ENCODE measurements at places on chromosomes 11 and 22.

GRCh38 chr22:44145544-44145943, 35.2 kb upstream of the PARVG start:
- DNase-seq, result no peak

DNA sequence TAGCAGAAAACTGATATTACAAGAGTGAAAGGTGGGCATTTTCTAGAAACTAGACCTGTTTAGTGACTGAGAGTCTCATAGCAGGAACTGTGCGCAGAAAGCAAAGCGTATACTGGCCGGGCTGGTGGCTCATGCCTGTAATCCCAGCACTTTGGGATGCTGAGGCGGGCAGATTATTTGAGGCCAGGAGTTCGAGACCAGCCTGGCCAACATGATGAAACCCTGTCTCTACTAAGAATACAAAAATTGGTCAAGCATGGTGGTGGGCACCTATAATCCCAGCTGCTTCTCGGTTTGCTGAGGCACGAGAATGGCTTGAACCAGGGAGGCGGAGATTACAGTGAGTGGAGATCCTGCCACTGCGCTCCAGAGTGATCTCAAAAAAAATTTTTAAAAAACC, 1.8 kb upstream of the NUP98 start:
- DNase-seq, result no peak

GRCh38 chr11:9003573-9004182, at the start of gene NRIP3:
TSS of gene NRIP3 (minus strand) at chr11:9004001. CDS start at chr11:9003935, 66 bp downstream.
- DNase-seq, result peak; percentile 13

GRCh38 chr11:371051-371450, 1.8 kb downstream of the B4GALNT4 start:
- DNase-seq, result no peak

GRCh38 chr11:127632976-127633680, 632.6 kb upstream of the KIRREL3 start:
- no peak for DNase-seq

DNA sequence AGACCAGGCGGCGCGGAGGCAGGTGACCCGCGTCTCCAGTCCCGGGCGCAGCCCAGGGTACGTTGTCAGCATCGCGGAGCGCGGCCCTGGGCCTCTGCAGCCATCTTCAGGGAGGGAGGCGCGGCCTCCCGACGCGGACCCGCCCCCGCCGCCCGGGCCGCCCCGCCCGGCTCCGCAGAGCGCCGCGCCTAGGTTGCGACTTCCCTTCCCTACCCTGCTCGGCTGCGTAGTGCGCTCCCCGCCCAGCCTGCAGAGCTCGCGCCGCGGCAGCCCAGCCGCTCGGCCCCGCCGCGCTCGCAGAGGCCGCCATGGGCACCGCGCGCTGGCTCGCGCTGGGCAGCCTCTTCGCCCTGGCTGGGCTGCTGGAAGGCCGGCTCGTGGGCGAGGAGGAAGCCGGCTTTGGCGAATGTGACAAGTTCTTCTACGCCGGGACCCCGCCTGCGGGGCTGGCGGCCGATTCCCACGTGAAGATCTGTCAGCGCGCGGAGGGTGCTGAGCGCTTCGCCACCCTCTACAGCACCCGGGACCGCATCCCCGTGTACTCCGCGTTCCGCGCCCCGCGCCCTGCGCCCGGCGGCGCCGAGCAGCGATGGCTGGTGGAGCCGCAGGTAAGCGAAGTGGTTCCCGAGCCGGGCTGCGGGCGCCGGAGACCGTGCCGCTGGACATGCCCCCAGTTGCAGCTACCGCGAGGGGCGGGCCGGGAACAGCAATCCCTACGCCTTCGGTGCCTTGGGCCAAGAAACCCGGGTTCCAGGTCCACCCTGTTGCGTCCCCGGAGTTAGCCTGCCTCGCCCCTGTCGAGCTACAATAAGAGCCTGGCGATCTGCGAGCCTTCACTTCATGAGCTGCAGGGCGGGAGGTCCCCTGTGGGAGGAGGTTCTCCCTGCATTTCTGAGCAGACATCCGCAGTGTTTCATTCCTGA, at the start of gene ENDOD1:
Gene ENDOD1, plus strand, starts transcription at position 227 of the 923 bp plus-strand sequence. Its CDS starts 82 bp downstream, at position 309.
- no peak for DNase-seq

- DNase-seq, result no peak
Measured at GRCh38 chr11:80144897-80145594, 704.2 kb upstream of the TENM4 start.

DNA sequence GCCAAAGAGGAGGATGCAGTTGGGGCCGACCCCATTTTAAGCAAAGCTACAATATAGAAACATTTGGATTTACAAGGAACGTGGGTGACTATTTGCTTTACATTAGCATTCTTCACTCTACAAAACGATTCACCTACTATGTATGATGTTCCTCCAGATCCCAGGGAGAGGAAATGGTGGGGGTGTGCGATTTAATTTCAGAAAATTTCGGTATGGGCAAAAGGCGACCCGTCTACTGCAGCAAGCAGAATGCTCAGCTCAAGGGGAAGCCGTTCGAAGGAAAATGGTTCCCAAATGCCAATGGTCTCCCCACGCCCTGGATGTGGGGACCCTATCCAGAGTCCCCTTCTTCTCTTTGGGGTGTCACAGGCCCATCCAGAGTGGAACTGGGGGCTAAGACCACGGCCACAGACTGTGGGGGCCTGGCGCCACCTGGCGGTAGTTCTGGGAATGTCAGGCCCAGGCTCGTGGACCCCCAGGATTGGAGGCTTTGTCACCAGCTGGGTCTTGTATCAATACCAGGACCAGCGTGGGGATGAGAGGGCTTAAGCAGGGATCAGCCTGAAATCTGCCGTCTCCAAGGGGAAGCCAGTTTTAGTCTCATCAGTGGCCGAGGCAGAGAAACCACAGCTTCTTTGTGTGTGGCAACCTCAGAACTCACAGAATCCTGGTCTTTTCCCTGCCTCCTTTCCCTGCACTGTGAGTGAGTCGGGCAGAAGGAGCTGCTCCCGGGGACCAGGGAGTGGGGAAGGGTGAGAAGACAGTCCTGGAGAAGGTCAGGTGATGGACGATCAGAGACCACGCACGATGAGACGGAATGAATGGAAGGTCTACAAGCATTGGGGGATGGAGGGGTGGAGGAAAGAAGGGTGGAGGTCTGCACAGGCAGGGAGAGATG, 8.4 kb downstream of the LRRC10B start:
- no peak for DNase-seq

- DNase-seq, result no peak
Measured at GRCh38 chr11:111938687-111939160, 1.6 kb downstream of the DIXDC1 start.

- DNase-seq, result no peak
Measured at GRCh38 chr11:85884581-85885021, 29.4 kb downstream of the CCDC83 start.

DNA sequence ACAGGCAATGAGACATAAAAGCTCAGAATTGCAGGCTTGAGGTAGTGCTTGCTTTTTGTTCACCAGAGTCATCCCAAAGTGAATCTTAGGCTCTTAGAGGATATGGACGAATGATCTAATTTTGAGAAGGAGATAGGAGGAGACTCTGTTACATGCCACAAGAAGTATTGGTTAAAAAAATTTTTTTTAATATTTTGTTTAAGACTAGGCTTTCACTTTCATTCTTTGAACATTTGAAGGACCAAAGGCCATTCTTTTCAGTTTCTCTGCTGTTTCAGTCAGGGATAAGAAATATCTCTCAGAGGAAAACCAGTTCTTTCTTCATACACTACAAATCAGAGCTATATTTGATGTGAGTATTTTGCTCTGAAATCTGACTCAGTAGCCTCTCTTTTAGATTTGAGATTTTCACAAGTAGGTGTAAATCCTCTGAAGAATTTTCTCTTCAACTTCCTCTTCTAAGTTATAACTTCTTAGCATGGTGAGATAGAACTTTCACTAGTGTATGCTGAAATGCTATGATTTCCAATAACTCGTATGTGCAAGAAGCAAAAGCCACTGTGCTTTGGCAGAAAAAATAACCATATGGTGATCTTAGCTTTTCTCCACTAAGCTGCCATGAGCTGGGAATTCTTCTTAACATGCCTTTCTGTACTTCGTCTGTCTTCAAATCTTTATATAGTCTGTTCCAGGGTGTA, 24.1 kb upstream of the FAM181B start:
- DNase-seq, result peak; percentile 8

GRCh38 chr11:77287615-77288273, 13.7 kb downstream of the GDPD4 start:
- no peak for DNase-seq

DNA sequence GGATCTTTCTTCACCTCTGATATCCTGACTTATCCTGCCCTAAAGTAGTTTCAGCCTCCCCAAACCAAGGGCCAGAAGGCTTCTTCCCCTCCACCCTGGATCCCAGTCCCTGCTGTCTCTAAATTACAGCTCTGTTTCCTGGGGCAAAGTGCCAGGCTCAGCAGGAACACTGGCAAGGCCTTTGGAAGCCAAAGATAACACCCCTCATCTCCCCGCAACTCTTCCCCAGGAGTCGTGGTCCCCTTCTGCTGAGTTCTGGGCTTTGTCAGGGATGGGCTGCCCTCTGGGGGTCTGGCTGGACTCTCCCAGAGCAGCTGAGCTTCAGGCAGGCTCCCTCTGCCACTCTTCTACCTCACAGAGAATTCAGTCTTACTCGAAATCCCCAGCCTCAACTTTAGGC, 53.8 kb upstream of the AMPD3 start:
- no peak for DNase-seq

- no peak for DNase-seq
Measured at GRCh38 chr22:44246615-44247326, 66.0 kb downstream of the SHISAL1 start.

GRCh38 chr11:126874831-126875230, 125.7 kb downstream of the KIRREL3 start:
- no peak for DNase-seq

DNA sequence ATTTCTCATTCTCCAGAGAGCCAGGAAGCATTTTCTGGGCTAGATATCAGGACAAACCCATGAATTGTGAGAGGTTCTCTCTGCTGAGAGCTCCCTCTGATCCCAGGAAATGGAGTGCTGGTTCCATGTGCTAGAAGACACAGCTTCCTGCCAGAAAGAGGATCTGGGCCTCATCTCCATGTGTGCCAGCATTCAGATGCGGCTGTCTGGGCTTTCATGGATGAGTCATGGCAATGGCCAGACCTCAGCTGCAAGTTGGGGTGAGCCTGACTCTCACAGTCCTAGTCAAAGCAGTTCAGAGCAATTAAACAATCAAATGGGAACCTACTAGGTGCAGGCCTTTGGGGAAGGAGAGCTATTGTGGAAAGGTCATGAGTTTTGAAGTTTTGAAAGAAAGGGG, 82.3 kb upstream of the EED start:
- DNase-seq, result no peak

DNA sequence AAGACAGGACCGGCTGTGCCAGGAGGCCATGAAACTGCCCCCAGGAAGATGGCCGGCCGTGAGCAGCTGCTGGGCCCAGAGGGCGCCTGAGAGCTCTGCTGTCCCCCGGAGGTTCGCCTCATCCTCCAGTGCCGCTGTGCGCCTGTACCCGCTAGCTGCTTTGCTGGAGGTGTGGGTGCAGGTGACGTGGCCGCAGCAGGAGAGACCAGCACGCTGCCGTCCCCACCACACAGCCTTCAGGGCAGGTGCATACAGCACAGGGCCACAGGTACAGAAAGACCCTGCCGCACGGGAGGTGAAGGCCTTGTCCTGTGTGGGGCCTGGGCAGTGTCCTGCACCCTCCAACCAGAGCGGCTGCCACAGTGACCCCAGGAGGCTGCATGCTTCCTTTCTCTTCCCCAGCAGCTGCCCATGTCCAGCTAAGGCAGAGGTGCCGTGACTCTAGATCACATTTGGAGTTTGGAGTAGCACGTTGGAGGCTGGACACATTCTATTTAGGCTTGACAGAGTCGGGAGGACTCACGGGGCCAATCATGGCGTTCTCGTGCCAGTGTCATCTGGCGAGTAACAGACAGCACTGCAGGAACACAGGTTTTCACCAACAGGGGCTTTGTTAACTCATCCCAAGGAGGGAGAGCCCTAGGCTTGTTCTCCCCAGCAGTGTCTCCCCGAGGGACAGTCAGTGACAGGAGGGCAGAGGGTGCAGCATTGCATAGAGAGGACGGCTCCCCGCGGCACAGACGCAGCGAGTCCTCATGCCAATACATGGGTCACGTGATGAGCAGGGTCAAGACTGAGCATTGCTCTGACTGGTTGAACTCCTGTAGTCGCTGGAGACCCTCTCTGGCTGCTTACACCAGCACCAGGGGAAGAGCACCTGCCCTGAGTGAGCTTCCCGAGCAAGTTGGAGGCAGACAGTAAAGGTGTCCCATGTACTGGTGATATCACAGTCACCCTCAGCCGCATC, 18.7 kb upstream of the PANX2 start:
- DNase-seq, result no peak

- DNase-seq, result no peak
Measured at GRCh38 chr22:23212061-23213021, 32.0 kb downstream of the BCR start.

- DNase-seq, result no peak
Measured at GRCh38 chr22:23278883-23279675, 98.8 kb downstream of the BCR start.

DNA sequence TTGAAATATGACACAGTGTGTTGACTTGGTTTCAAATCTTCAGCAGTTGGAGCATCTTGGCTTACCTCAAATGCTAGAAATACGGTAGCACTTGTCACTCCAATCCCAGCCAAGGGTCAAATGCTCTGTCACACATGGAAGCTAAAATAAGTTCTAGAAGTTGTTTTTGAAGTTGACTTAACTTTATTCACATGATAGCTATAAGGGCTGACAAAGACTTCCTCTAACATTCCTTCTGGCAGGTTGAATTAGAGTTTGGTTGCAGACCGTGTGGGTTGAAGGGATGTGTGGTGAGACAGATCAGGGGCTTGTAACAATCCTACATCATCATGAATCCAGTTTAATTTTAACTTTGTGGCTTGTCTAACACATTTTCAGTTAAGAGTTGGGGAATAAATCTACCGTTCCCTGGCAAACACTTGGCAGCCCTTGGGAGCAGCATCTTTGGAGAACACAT, 4.6 kb downstream of the SLN start:
- no peak for DNase-seq

DNA sequence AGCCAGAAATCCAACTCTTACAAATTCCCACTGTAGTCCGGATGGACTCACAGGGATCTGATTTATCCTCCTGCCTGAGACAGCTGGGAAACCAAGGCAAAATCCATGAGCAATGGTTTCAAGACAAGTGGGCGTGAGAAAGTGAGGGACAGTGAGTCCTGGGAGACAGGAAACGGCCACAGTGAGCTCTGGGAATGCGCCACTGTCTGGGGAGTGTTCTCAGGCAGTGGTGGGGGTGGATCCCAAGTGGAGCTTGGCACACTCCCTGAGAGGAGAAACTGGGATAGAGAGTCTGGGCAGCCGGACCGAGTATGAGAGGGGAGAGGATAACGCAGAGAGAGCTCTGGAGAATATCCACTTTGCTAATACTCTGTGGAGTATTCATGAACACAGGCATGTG, 9.8 kb downstream of the IL17REL start:
- no peak for DNase-seq

DNA sequence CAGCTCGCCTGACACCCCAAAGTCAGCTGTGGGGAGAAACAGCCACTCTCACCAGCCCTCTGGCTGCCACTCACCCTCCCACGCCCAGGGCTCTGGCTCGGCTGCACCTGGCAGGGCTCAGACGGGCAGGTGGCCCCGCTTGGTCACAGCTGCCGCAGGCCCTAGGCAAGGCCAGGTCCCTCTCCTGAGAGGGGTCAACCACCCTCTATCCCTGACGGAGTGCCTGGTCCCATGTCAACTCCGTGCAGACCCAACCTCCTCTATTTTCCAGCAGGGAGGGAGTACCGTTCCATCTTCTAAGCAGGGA, 1.9 kb downstream of the MAP4K2 start:
- no peak for DNase-seq
